ENCODE measurements at places on chromosomes 5 and 9.

GRCh38 chr9:125842242-125842641 is 95.1 kb downstream of the PBX3 start:
- no peak for DNase-seq

GRCh38 chr9:97072285-97072776 is 33.4 kb upstream of the CTSV start:
- DNase-seq = no peak

GRCh38 chr5:5688194-5688924 is 265.9 kb downstream of the ICE1 start:
- no peak for DNase-seq

GRCh38 chr9:2231829-2232228 is 216.7 kb downstream of the SMARCA2 start:
- no peak for DNase-seq

DNA sequence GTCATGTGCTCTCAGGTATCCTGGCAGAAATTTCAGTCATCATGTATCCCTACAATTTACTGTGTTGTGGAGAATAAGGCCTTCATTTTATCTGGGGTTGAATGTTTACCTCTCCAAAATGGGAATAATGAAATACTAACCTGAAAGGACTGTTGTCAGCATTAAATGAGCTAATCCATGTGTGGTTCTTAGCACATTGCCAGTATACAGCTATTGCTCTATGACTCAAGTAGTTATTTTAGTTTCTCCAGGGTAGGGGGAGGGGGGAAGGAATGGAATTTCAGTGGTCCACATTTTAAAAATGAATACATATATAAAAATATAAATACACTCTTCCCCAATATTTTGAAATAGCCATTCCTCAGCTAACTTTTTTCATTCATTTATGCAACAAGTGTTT is 3.5 kb downstream of the PAM start:
- no peak for DNase-seq

- DNase-seq = no peak
Observed at GRCh38 chr5:26569929-26570258, 468.5 kb downstream of the CDH9 start.
